ENCODE measurements at places on chromosomes 4 and X.

GRCh38 chrX:30005813-30006212, 209.6 kb upstream of the MAGEB2 start:
- no peak for DNase-seq

GRCh38 chrX:13843150-13843721, 26.3 kb upstream of the GPM6B start:
- no peak for DNase-seq

- no peak for DNase-seq
These were observed 1.4 kb downstream of the CNKSR2 start for GRCh38 chrX:21375708-21376009.

GRCh38 chr4:121990489-121990888, 38.6 kb upstream of the TRPC3 start:
- no peak for DNase-seq

- no peak for DNase-seq
These were observed 238.8 kb downstream of the GPC3 start for GRCh38 chrX:133746593-133746992.

DNA sequence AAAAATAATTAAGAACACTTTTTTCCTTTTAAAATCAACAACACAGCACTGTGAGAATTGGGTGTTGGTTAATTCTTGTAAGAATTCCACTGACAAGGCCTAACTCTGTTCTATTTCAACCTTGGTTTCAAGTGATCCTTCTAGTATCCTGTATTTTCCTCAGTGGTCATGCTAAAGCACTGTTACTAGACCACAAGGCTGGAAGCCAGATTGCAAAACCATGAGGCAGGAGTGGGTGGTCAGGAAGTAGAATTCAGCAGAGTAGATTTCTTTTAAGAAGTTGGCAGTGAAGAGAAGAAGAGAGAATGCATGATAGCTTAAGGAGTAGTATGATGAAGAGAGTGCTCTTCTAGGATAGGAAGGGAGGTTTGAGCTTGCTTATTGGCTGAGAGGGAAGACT, 71.6 kb upstream of the LEF1 start:
- no peak for DNase-seq

- peak; percentile 32 for DNase-seq
These were observed at the start of gene NR0B1 for GRCh38 chrX:30309139-30309571. TSS of gene NR0B1 (minus strand) at chrX:30309390. CDS start at chrX:30309363, 27 bp downstream.

GRCh38 chr4:4386736-4387392, at the start of gene NSG1:
TSS of gene NSG1 (plus strand) at chr4:4387102. CDS start at chr4:4387630, 528 bp downstream.
- peak; percentile 77 for DNase-seq

GRCh38 chr4:73104695-73105094, 35.2 kb upstream of the COX18 start:
- no peak for DNase-seq
